Caki2 (cell line): ENCODE measurements at places on chromosomes 12 and 14. TPM values are rescaled to one million over a fixed set of nuclear protein-coding genes. Genes with fewer than 3 reads are reported as not detected.

DNA sequence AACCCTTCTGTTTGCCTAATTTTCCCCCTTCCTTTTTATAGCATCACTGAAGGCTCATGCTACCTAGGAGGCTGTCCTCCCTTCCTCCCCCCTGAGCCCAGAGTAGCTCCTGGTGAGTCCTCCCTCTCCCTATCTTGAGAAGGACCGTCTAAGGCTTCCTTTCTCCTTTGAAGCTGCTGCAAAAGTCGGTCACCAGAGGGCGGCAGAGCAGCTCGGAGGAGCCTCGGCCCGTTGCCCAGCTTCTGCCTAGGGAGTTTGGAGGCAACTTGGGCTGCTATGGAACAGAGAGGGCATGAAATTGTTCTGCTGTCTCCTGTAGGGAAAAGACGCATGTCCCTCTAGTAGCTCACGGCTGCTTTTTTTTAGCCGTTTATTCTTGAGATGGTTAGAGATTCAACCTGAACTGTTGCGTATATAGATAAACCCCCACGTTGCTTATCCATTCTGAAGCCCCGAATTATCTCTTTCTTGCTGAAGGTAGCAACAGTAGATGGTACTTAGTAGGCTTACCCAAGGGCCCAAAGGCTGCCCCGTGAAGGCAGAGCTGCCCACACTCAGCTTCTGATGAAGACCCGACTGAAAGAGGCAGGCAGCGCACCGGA is 5.7 kb downstream of the WNT5B start:
- peak; percentile 58 for DNase-seq

DNA sequence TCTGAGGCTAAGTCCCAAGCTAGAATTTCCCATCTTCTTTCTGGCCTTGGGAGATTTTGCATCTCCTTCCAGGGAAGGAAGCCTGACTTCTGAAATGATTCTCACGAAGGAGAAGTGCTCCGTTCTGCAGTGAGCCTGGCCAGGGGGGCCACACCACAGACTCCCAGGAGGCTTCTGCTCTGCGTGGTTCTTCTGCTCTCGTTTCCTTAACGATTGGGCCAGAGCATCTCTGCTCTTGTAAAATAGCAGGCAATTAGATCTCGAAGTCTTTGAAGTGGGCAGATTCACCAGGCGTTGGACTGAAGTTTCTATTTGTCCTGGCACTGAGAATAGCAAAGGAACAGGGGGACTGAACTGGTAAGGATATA is 6.7 kb upstream of the BATF start:
- no peak for DNase-seq

DNA sequence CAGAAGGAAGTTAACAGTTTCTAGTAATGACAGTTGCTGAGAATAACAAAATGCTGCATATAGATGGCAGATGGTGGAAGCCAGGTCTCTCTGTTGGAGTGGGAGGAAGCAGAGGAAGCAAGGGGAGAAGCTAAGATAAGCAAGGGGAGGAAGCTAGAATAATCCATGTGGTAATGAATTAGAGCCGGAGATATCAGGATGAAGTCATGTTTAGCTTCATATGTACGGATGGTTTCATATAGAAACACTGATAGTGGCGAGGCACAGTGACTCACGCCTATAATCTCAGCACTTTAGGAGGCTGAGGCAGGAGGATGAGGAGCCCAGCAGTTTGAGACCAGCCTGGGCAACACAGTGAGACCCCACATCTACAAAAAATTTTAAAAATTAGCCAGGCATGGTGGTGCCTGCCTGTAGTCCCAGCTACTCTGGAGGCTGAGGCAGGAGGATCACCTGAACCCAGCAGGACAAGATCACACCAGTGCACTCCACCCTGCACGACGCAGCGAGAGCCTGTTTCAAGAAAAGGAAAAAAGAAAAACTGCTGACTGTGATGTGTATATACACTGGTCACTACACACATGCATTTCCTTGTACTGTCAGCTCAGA is 49.2 kb downstream of the ANAPC7 start:
- DNase-seq: no peak

DNA sequence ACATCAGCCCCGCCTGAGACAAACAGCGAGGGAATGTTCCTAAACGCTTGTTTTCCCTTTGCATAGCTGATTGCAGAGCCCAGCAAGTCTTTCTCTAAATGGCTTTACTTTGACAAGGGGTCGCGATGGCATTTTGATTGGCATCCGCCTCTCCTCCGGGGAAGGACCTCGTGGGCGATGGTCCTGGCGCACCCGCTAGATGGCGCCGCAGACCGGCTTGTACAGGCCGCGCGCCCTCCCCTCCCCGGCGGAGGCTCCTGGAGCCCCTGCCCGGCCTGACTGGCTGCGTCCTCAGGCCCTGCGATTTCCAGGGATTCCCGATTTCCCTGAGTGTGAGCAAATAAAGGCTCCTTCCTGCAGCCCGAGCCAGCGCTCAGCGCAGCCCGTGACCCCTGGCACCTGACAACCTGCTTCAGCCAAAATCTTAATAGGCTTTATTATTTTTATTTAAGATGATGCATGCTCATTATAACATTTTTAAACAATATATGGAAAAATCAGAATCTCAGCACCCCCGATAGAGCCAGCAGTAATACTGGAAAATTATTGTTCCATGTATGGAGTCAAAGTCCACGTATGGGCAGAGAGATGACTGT is 468.3 kb downstream of the AACS start:
- peak; percentile 12 for DNase-seq

GRCh38 chr12:58395470-58395869 is 454.1 kb downstream of the ATP23 start:
- DNase-seq: peak; percentile 40

DNA sequence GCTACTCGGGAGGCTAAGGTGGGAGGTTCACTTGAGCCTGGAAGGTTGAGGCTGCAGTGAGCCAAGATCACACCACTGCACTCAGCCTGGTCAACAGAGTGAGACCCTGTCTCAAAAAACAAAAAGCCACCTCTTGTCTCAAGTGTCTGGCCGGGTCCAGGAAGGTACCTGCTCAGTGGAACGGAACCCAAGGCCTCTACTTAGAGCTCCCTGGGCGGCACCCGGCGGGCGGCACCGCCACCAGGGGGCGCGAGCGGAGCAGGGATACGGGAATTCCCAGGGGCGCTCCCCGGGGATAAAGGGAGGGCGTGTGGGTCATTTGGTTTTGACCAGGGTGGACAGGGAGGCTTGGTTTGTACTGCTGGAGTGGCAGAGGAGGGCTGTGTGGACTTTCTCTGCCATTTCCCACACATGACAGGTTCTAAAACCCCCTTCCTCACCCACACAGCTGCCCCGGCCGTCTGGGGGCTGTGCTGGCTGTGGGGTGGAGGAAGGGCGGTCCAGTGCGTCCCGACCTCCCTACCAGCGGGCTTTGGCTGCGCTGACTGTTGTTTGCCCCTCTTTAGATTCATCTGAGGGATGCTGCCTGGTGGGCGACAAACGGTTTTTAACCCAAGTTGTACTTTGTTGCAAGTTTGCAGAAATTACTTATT is 91.4 kb downstream of the SETD3 start:
- DNase-seq: no peak

DNA sequence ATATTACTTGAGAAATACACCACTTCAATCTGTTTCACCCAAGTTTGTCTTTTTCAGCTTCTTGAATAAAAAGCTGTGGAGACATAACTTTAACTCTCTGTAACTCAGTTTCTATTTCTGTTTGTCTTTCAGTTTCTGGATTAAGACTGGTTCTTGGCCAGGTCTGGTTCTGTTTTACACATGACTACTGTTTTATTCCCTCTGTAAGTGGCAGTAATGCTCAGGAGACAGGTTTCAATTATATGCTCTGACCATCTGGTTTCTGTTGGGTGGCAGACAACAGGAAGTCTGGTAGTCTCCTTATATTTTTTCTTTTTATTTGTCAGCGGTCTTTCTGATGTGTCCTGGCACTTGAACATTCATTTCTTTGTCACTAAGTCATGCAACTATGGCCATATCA is 102.9 kb downstream of the RPS29 start:
- no peak for DNase-seq

GRCh38 chr12:18797604-18798003 is 59.7 kb downstream of the CAPZA3 start:
- DNase-seq: no peak

GRCh38 chr14:51780741-51781140 is 79.7 kb upstream of the GNG2 start:
- no peak for DNase-seq

GRCh38 chr12:11882301-11883019 is 188.3 kb upstream of the BCL2L14 start:
- DNase-seq: peak; percentile 91

DNA sequence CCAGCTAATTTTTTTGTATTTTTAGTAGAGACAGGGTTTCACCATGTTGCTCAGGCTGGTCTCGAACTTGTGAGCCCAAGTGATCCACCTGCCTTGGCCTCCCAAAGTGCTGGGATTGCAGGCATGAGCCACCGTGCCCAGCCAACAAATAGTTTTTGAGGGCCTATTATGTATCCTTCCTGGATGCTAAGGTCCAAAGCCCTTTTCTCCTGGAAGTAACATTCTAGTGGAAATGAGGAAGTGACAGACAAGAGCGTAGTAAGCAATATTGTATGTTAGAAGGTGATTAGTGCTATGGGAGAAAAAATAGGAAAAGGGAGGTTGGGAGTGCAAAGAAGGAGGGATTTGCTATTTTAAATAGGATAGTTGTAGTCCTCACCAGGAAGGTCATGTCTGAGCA is 9.0 kb upstream of the CGRRF1 start:
- no peak for DNase-seq

DNA sequence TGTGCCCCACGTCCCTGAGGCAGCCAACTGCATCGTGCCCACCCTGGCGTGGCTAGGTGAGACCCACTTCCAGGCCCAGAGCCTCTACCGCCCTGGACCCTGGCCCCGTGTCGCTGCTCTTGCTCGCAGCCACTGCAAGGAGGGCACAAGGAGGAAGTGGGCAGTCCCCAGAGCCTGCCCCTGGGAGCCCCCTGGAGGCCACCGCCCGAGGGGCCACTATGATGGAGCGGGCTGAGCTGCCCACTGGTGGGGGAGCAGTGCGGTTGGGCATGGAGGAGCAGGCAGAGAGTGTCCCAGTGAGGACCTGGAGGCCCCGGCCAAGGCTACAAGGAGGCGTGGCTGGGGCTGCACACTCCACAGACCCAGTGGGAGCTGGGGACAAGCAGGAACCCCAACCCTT is 323.6 kb downstream of the PCNX1 start:
- no peak for DNase-seq

DNA sequence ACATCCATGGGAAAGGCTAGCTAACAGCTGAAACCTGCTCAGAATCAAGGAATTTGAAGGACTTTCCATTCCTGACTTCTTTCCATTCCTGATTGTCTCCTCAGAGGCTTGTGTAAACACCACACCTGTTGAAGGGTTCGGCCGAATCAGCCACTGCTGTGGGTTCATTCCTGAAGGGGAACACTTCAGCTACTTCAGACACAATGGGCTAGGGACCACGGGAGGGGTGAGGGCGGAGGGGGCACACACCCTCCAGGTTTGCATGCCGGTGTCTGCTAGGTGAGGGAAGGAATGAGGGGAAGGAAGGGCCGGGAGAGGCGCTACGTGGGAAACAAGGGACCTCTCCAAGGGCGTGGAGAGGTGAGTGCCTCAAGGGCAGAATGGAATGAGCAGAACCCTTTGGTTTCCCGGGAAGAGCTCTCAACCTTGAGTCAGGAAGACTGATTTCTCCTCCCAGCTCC is 1.3 kb downstream of the GPRC5A start:
- peak; percentile 48 for DNase-seq

- no peak for DNase-seq
Observed at GRCh38 chr12:48184549-48184922, 1.1 kb downstream of the CCDC184 start.

GRCh38 chr12:39617887-39618286 is 1.7 kb downstream of the ABCD2 start:
- DNase-seq: no peak

DNA sequence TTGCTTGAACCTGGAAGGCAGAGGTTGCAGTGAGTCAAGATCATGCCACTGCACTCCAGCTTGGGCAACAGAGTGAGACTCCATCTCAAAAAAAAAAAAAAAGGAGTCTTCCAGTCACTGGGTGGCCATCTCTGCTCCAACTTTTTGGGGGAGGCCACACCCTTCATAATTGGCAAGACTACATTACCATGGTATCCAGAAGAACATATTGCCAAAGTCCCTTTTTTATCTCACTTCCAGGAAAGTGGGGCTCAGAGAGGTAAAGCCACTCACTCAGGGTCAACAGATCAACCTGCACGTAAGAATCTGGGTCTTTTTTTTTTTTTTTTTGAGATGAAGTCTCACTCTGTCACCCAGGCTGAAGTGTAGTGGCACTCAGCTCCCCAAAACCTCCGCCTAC is 5.0 kb upstream of the CD63 start:
- no peak for DNase-seq

- DNase-seq: no peak
Observed at GRCh38 chr14:95413289-95414215, 93.8 kb upstream of the CLMN start.

DNA sequence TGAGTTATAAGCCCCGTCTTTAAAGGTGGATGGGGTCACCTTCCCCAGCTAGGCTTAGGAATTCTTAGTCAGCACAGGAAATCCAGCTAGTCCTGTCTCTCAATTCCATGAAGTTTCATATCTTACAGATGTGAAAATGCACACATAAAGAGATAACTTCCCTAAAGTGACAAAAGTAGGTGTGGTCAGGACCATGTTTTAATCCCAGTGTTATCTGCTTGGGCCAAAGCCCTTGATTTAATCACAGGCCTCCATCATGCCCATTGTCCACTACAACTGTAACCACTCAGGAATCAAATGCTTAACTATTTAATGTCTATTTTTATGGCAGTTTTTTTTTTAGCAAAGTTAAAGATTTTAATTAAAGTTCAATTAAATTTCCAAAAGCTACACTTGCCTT is 194.4 kb upstream of the BTG1 start:
- no peak for DNase-seq

GRCh38 chr14:74401504-74402241 is 24.3 kb downstream of the SYNDIG1L start:
- peak; percentile 65 for DNase-seq

- DNase-seq: no peak
Observed at GRCh38 chr12:17640615-17641014, 449.4 kb downstream of the RERGL start.

GRCh38 chr14:101958418-101959180 is 5.8 kb upstream of the DYNC1H1 start:
- DNase-seq: no peak

GRCh38 chr14:104639885-104640548 is 35.4 kb upstream of the TMEM179 start:
- DNase-seq: peak; percentile 27

KRT79 gene
- not detected in 2 replicates for total RNA-seq

RAD9B gene
- total RNA-seq: 2.8 and 20.2 TPM in 2 replicates

GPR137C gene
- not detected in 2 replicates for total RNA-seq

CSRP2 gene
- 53.3 and 58.8 TPM in 2 replicates for total RNA-seq

MEG3 gene
- total RNA-seq: not detected in 2 replicates

GSC gene
- not detected in 2 replicates for total RNA-seq

RSRC2 gene
- total RNA-seq: 16.9 and 29.3 TPM in 2 replicates

NKX2-1 gene
- 0.29 TPM in 1 of 2 replicates, not detected in the other for total RNA-seq

TMEM119 gene
- total RNA-seq: not detected in 2 replicates

DCN gene
- not detected in 2 replicates for total RNA-seq

KRT80 gene
- total RNA-seq: 31.6 and 33.0 TPM in 2 replicates

ABCB9 gene
- total RNA-seq: 1.4 and 4.8 TPM in 2 replicates

ACOT6 gene
- total RNA-seq: not detected in 2 replicates
